ENCODE measurements at places on chromosomes 5 and 9.

DNA sequence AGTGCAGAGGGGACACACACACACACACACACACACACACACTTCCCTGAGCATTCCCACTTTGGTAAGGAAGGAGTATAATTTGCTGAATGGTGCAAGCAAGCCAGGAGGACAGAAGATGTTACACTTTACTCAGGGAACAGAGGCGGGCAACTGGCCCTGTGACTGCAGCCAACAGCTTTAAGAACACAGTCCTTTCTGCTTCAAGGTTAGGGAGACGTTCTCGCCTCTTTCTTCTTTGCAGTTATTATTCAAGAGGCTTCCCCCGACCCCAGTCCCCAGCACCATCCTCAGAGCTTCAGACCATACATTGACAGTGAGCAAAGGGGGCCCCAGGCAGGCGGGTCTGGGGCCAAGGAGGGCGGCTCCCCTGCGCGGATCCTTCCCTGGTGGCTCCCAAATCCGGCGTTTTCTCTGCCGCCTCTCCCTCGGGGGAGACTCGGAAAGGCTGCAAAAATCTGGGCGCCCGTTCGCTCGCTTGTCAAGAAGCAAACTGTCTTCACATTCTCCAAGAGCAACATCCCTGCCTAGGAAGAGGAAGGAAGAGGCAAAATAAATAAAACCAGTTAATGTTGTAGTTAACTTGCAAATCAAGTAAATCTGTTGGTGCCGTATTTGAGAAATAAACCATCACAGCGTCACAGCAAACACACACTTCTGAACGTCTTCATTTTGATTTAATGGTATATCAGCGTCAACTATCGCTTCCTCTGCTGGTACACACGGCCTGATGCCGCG lies 3.8 kb upstream of the LHX2 start:
- DNase-seq, result no peak

- DNase-seq, result peak; percentile 4
Observed at GRCh38 chr5:616484-617039, 4.4 kb downstream of the CEP72 start.

DNA sequence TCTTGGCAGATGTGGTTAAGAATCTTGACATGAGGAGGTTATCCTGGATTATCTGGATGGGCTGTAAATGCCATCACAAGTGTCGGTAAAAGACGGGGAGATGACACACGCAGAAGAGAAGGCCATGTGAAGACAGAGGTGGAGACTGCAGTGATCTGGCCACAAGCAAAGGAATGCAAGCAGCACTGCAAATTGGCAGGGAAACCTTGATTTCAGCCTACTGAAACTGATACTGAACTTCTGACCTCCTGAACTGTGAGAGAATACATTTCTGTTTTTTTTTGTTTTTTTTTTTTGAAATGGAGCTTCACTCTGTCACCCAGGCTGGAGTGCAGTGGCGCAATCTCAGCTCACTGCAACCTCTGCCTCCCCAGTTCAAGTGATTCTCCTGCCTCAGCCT lies 92.4 kb upstream of the NFIL3 start:
- no peak for DNase-seq

DNA sequence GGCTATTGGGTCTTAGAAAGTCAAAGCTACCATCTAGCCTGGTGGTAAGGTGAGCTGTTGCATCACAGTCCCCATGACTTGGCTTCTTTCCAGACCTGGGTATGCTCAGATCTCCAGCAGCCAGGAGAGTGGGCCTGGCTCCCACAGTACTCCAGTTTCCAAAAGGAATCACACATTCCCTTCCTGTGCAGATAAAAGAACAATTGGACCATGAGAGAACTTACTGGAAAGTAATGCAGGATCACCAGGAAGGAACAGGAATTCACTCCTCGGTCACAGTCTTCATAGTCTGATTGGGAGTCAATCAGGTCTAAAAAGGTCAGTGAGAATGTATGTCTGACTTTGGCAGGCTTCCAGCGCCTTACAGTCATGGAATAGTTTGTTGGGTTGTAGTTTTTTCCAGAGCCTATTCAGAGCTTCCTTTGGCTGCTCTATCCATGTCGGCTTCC lies 47.8 kb upstream of the CD180 start:
- no peak for DNase-seq

- no peak for DNase-seq
Observed at GRCh38 chr9:133103987-133104505, 17.0 kb downstream of the RALGDS start.

- no peak for DNase-seq
Observed at GRCh38 chr5:132090107-132090506, 16.5 kb downstream of the CSF2 start.

- peak; percentile 62 for DNase-seq
Observed at GRCh38 chr9:4365055-4365454, 65.2 kb upstream of the GLIS3 start.

DNA sequence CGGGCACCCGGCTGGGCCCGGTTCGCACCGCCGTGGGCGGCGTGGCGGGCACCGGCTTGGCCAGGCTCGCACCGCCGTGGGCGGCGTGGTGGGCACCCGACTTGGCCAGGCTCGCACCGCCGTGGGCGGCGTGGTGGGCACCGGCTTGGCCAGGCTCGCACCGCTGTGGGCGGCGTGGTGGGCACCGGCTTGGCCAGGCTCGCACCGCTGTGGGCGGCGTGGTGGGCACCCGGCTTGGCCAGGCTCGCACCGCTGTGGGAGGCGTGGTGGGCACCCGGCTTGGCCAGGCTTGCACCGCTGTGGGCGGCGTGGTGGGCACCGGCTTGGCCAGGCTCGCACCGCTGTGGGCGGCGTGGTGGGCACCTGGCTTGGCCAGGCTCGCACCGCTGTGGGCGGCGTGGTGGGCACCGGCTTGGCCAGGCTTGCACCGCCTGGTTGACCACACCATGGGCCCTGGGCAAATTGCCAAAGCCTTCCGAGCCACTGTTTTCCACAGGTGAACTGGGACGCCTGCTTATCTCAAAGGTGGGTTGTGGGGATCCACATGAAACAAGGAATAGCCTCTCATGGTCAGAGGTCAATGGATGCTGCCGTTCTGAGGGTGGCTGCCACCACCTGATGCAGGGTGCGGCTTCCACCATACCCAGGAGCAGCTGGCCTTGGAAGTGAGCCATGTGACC lies 28.2 kb downstream of the ADAMTSL2 start:
- no peak for DNase-seq

DNA sequence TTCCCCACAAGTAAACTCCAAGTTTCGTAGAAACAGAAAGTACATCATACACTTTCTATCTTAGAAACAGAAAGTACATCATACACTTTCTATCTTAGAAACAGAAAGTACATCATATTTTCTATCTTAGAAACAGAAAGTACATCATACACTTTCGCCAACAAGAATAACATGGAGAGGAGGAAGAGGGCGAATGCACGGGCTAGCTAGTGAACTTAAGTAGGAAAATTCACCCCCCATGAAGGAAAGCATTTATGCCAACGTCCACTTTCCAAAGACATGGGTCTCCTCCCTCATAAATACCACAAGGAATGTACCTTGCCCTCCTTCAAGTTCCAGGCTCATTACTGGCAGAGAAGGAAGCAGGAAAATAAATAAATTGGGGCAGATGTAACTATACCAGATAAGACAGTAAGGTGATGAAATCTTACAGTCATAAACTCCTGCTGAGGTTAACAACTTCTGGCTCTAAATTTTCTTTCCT lies 64.7 kb downstream of the FRMD3 start:
- no peak for DNase-seq

- DNase-seq, result no peak
Observed at GRCh38 chr9:93149361-93149760, 15.3 kb upstream of the NINJ1 start.

- no peak for DNase-seq
Observed at GRCh38 chr5:75546830-75547229, 35.1 kb downstream of the POLK start.

DNA sequence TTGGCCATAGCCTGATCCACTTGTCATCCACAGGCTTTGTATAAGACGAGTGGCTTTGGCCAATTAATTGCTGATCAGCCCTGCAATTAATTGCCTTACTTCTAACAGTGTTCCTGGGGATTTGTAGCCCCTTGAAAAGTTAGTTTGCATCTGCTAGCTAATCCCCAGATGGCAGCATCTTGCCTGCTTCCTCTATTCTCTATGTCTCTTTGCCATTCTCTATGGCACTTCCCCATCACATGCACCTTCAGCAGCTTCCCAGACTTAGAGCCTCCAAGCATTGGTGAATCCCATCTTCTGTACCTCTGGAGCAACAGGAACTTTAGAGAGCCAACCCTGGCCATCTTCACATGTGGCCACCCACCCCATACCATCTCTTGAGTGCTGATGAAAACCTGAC lies 197.0 kb upstream of the DMAC1 start:
- no peak for DNase-seq

DNA sequence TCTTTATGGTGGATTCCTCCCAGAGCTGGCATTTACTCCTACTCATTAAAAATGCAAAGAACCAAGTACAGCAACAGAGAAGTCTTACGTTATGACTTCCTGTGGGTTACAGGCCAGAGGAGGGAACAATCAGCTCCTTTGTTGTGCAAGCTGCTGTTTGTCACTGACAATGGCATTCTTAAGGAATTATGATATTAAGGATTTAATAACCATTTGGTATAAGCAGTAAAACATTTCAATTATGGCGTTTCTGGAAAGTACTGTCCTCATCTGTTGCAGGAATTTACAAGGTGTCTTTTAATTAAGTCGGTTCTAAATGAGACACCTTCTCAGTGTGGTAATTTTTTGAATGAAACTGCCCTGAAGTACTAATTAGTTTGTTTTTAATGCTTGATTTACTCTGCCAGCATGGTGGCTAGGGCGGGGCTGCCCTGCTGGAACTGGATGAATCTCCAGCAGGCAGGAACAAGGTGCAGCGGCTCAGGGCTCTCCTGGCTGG lies 49.1 kb upstream of the VDAC1 start:
- no peak for DNase-seq
